Stimulated activated CD8-positive, alpha-beta memory T cell treated with anti-CD3 and anti-CD28 coated beads, Interleukin-7, amount 100 ng/mL, for 1 hour (primary cell): ENCODE measurements at places on chromosomes 6 and 20.

DNA sequence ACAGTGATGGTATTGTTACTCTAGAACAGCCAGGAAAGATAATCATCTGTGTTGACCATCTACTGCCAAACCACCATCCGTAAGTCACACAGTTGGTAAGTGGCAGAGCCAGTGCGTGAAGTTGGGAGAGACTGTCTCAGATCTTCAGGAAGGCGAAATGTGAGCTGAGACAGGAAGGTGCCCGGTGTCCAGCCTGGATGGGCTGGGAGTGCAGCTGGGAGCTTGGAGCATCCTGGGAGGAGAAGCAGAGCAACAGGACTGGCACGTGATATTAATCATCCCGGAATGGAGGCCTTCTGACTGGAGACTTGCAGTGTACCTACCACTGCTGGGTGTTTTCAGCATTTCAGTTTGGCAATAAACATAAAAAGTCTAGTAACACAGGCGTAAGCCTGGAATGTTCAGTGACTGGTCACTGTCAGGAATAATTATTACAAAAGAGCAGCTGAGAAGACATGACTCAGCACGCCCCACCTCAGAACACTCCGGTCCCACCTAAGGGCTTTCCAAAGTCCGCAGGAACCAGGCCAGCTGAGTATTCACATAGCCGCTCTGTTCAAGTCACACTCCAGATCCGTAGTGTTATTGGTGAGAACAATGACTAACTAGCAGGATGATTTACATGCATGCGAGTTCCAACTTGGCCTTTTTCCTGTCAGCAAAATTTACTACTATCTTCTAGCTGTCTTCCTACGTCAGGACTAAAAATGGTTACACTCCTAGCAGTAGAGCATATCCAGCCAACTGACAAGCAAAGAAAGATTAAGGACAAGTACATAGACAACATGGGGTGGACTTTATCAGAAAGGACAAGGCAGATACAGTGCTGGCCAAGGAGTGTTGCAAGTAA lies 45.1 kb upstream of the PNRC1 start:
- DNase-seq: no peak

- DNase-seq: no peak
These were observed 72.3 kb downstream of the SIM1 start for GRCh38 chr6:100392423-100392822.

DNA sequence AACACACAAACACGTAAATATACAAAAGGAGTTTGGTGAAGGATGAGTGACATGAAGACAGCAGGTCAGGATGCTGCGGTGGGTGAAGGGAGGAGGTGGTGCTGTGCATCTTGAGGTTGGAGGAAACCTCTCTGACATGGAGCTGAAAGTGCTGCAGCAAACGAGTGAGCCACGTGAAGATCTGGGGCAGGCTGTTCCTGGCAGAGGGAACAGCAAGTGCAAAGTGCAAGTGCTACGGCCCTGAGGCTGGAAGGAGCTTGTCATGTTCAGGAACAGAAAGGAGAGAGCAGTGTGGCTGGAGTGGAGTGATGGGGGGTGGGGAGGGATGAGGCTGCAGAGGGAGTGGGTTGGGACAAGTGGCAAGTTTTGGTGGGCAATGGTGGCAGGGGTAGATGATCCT lies 24.8 kb upstream of the ANGPT4 start:
- no peak for DNase-seq

- no peak for DNase-seq
These were observed 99.3 kb downstream of the PFDN4 start for GRCh38 chr20:54306985-54307710.

DNA sequence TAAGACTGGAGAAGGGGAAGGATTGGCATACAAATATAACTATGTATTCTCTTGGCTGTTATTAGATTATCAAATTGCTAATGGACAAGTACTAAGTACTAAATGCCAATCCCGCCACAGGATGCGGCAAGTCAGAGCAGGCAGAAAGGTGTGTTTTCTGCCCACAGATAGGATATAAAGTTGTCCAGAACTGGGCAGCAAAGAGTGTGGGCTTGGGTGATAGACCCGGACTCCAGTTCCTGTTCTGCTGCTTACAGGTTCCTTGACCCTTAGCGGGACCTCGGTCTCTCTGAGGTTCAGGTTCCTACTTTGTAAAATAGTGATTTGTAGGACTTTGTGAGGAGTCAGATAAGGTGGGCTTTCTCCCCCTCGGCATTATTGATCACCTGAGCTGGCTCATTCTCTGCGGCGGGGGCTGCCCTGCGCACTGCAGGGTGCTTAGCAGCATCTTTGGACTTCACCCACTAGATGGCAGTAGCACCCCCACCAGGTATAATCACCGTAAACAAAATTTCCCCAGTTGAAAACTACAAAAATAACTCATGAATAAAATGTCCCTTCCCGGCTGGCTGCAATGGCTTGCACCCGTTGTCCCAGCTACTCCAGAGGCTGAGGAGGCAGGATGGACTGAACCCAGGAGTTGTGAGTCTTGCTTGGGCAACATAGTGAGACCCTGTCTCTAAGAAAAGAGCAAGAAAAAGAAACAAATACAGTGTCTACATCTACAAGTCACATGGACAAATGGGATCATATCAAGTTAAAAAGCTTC lies 193.1 kb downstream of the DOK5 start:
- no peak for DNase-seq

- DNase-seq: no peak
These were observed 359.0 kb downstream of the ZFAND3 start for GRCh38 chr6:38178584-38178886.

GRCh38 chr6:54817236-54817635 lies 29.3 kb upstream of the FAM83B start:
- no peak for DNase-seq

GRCh38 chr6:66605011-66605410 lies 898.0 kb upstream of the EYS start:
- DNase-seq: no peak

DNA sequence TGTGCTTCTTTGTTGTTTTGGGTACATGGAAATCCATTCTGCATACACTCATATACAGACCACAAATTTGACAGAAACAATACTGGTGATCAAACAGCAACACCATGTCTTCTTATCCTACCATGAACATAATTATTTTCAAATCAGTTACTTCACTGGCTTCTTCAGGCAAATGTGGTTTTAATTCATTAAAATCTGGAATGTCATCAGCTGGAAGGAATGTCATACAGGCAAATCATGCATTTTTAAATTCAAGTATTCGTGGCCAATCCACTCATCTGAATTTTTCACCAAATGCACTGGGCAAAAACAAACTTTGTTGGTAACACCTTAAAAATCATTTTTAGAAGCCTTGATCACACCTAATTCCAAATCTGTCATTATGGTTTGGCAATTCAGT lies 59.3 kb downstream of the KIF6 start:
- DNase-seq: no peak

DNA sequence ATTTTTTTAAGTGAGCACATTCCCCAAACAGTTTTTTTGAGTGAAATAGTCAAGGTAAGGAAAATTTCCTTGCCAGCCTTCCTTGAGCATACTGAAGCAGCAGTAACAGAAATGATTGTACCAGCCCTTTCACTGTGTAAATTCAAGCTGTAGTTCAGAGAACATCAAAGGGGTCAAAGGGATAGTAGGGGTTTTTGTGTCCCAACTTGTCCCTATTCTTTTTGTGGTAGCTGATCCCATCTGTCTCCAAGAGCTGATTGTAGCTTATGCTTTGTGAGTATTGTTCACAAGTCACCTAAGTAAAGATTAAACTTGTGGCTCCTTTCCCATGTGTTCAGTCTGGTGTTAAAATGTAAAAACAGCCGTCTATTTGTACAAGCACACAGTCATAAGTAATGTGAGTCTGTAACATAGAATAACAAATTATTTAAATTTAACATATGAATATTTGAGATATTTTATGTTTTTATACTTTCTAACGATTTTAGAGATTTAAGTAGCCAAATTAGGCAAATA lies 185.0 kb downstream of the CENPW start:
- no peak for DNase-seq

DNA sequence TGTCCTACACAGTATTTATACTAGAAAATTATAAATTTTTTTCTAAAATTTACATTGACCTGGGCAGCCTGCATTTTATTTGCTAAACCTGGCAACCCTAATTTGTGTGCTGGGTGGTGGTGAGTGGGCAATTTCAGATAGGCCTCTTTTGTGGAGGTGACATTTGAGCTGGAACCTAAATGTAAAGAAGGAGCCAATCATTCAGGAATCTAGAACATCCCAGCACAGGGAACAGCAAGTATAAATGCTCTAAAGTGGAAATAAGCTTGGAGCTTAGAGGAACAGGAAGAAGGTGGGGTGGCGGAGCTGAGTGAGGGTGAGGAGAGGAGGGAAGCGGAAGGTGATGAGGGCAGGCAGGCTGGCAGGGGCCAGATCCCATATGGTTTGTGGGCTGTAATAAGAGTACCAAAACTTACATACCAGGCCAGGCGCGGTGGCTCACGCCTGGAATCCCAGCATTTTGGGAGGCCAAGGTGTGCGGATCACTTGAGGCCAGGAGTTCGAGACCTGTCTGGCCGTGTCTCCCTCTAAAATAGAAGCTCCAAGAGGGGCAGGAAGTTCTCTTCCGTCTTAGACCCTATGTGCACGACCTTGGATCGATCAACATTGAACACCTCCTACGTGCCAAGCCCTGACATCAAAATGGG lies 549 bp upstream of the CSE1L start:
- DNase-seq: no peak

DNA sequence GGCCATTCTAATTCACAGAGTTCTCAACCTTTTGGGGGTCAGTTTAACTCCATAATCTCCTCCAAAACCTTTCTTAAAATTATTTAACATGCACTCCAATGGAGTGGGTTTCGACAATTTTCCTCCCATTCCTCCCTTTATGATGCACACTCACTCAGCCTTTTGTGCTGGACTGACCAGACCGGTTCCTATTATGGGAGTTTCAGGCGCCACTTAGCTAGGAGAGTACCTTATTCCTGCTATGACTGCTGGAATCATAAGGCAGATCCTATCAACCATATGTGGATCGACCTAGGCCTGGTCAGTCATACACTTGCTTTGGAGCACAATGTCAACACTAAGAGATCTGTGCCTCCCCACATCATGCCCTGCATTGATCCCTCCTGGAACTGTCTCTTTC lies 63.9 kb upstream of the MOCS1 start:
- DNase-seq: no peak

GRCh38 chr6:121435444-121436069 lies at the start of gene GJA1:
GJA1 (plus strand) TSS chr6:121435646; CDS start chr6:121446848, 11,202 bp downstream.
- DNase-seq: no peak

- DNase-seq: no peak
These were observed 75.0 kb upstream of the LGSN start for GRCh38 chr6:63394656-63395308.

DNA sequence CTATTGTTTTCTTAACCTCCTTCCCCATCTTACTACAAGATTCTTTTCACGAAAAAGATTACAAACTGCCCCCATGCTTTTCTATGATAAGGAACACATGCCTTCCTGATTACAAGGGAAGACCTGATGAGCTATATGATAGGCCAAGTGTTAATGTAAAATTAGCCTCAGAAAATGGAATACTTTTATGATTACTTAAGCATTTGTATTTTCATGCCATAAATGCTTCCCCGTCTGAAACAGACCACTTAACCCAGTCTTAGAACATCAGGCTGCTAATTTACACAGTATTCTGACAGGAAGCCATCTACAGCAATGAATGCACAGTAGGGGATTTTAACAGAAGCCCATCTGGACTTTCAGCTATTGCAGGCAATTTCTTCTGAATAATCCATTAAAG lies 274.9 kb downstream of the HAO1 start:
- no peak for DNase-seq

- DNase-seq: no peak
These were observed 31.4 kb downstream of the LINC00237 start for GRCh38 chr20:21074605-21075336.

DNA sequence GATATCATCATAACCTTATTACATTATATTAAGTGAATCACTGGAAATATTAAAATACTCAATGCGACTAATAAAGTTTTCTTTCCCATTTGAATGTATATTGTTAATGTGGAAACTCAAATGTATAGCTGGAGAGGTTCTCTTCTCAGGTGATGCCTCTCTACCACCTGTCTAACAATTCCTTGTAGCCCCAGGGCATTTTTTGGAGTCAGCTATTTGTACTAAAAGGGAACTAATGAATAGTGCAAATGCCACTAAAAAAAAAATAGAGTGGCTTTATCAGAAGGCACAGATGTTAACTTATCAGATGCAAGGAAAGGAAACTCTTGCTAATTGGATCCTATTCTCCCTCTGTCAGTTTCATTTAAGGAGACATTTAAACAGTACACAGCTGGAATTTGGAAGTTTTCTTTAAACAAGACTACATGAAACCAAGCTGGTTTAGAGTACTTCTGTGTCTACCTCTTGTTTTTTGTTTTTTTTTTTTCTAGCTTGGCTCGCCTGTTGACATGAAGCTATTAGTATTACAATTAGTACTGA lies 897.0 kb upstream of the SLC35B3 start:
- no peak for DNase-seq

DNA sequence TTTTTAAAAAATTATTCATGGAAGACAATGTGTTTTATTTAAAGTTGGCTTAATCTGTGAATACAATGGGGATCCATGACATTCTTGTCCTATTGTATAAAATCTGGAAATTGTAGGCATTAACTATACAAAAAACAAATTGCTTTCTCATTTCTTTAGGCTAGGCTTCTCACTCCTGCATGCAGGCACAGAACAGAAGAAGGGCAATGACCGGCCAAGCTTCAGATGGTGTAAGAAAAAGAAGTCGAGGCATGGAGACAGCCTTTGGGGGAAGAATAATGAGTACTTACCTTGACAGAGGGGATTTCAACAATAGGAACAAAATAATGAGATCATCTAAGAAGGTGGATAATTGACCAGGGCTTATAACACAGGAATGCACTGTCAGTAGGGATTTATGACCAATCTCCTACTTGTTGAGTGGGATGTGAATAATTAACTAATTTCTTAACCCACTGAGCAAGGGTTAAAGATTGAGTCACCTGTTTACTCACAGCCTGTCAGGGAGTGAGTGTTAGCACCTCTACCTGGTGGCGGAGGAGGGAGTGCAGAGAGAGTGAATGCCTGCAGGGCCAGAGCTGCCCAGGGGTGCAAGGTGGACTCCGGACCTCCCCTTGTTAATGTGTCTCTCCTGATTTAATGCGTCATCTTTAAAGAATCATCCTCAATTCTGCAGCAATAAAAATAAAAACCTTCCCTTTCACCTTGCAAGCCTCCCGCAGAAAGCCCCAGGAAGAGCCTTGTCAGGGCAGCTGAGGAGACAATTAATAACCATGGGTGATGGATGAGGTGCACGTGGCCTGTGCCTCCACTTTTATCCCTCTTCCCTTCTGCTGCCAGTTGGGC lies 3.9 kb downstream of the SLC22A2 start:
- no peak for DNase-seq

DNA sequence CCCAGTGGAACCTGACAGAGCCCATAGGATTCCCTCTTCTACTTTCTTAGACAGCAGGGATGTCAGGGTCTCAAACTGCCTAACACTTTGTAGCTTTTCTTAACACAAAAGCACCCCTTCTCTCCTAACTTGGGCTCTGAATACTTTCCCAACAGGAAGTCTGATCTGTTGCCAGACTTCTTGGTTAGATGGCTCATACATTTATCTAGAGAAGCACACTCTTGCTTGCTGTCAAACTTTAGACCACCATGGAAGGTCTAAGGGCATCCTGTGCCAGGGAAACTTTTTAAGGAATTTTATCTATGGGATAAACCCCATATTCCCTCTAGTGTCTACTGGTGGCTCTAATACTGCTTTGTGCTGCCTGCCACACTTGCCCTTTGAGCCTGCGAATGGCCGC lies 3.3 kb upstream of the C6orf136 start:
- DNase-seq: no peak
